Transverse colon (tissue), 4 donors: ENCODE measurements at places on chromosomes 4 and X. TPM values are rescaled to one million over a fixed set of nuclear protein-coding genes. Genes with fewer than 3 reads are reported as not detected.

DNA sequence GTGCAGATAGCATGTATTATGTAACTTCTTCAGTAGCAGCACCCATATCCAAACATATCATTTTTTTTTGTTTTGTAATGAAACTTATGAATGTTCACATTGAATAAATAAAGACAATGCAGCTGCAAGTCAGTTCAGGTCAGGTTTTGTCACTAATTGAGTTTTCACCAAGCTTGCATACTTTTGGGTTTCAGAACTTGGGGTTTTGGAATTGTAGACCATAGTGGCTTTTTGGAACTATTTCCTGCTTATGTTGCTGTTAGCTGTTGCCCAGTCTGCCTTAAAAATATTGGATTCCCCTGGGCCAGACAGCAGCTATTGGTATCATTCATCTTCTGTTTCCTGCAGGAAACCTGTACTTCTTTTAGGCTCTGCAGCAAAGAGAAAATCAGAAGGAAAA, 113.4 kb upstream of the LIMCH1 start:
- DNase-seq, result no peak

DNA sequence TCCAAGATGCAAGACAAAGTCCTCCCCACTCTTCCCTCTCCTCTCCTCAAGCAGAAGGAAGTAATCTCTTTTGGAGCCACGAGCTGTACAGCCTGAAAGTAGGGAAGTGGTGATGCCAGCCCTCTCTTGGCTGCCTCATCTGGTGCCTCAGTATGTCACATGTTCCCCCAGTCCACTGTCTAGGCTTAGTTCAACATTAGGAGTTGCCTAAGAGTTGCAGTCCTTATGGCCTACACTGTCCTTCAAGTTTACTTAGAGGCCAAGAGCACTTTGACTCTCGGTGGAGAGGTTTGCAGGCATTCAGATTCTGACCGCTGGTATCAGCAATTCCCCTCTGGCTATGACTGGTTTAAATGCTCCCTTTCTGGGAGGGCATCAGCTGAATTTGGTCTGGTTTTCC, 735.6 kb downstream of the GLUD2 start:
- DNase-seq, result no peak

DNA sequence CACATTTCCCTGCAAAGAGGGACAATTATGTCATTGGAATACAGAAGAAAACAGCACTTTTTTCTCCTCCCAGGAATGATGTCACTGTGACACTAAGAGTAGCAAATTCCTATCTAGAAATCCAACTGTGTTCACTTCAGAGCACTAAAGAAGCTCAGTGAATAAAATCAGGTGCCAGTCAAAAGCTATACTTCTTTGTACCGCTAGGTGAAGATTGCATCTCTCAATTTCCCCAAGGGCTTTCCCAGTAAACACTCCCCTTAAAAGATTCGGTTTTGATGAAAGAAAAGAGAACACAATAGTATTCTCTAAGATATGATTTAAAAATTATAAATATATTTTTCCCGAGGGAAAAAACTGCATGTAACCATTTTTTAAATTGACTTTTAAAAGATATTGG, 104.7 kb upstream of the MID1 start:
- no peak for DNase-seq

MAB21L2 gene
- total RNA-seq, result 93.9 TPM

- no peak for DNase-seq
Measured at GRCh38 chr4:7558436-7558835, 123.7 kb upstream of the PSAPL1 start.

DNA sequence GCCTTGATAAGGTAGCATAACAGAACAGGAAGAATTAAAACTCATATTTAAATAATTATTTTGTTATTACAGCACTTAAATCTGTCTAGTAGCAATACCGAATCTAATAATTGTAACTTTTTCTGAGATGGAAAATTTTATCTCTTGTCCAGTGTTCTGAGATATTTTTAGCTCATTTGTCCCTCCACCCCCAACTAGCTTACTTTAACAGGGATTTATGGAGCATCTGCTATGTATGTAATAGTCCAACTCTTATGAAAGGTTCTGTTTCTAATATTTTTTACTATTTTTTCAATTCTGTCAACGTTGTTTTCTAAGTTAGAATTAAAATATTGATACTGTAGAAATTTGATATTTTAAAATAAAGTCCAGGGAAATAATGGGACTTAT, 38.2 kb upstream of the NUDT6 start:
- DNase-seq, result no peak

LINC00632 gene
- total RNA-seq, result 164 TPM

DNA sequence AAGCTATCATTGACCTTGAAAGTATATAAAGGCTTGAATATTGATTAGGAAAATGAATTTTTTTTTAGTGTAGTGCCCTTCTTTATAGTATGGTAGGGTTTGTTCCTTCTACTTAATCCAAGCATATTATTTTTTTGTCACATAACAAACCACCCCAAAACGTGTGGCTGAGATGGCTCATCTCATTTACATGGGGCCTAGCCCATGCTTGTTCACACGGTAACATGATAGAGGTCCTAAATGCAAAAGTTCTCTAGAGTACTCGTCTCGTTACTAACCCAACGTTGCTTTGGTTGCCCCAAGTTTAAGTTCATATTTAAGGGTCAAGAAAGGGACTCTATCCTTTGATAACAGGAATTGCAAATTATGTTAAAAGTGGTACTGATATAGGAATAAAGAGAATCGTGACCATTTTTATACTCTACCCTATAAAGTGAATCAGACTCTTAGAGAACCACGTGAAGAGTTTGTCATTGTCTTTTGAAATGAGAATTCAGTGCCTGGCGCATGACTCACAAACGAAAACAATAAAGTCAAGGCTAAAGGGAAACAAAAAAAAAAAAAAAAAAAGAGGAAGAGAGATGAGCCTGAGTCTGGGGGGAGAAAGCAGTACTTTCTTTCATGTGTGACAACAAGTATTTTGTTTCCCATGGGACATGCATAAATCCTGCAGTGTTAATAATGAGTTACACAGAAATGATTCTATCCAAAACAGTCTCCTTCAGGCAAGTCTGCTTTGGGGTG, 402.8 kb upstream of the NWD2 start:
- no peak for DNase-seq

- DNase-seq, result no peak
Measured at GRCh38 chrX:22296871-22297270, 24.2 kb downstream of the CBLL2 start.

- DNase-seq, result no peak
Measured at GRCh38 chrX:22430701-22431100, 158.0 kb downstream of the CBLL2 start.
